ENCODE measurements at places on chromosomes 7 and 10.

DNA sequence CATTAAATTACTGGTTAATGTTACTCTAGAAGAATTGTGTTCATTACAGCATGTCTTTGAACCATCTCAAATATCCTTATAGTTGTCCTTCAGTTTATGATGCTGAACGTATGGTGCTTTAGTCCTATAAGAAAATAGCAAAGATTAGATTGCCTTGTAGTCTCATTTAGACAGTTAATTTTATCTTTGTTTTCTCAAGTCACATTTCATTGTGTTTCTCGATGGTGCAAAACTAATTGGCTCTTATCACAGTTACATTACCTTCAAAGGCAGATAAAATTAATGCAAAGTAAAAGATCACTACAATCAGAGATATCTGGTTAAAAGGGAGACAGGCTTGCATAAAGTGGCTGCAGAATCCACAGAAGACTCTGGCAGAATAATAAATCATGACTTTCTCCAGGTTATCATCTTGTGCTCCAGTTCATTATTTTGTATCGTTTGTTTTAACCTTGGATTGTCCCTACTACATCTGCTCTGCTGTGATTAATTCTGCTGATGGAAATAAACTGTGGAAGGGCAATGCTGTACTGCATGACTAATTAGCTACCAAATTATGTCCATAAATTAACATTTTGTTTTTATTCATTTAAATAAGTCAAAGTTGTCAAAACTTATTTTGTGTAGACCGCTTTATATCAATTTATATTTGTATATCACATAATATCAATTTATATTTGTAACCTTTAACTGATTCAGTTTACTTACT is 24.2 kb downstream of the PRPS1L1 start:
- DNase-seq, result no peak

GRCh38 chr7:156998988-156999957 is 11.2 kb downstream of the MNX1 start:
- DNase-seq, result no peak

GRCh38 chr10:124746992-124747391 is 2.8 kb upstream of the FAM53B start:
- no peak for DNase-seq

GRCh38 chr10:73576890-73577591 is 14.1 kb downstream of the USP54 start:
- DNase-seq, result no peak

- DNase-seq, result no peak
Observed at GRCh38 chr10:7561216-7561893, 105.4 kb downstream of the ITIH5 start.

DNA sequence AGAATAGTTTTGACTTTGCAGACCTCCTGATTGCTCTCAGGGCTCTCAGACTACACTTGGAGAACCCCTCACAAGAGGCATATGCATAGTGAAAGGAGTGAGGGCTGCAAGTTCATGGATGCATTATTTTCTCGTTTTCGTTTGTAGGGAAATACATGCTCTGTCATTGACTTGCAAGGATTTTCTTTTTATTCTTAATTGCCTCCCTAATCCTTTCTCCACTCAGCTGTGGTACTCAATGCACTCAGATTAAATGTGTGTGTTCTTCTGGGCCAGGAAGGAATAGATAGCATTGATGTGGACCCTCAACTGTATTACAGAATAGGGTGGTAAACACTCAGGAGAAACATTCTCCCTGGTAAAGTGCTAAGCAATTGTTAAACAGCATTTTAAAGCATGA is 188.7 kb downstream of the CACNB2 start:
- DNase-seq, result no peak

DNA sequence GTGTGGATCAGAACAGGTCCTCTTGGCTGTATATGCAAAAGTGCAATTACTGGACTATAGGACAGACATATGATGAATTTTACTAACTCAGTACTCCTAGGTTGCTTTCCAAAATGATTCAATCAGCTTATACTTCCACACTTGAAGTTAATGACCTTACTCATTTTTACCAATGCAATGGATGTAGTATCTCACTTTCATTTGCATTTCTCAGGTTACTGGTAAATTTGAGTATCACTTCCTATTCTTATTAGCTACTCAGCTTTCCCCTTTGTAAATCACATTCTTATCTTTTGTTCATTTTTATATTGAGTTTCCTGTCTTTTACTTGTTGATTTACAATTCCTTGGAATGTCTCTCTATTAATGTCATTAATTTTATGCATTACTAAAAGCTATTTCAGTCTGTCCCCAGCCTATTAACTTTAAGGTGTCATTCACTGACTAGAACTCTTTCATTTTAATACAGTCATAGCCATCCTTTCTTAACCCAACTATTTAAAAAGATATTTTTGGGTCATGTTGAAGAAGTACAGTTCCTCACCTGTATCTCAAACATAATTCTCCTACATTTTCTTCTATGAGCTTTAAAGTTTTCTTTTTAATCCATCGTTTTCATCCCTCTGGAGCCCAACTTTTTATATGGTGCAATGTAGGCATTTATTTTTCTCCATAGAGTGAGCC is 88.6 kb downstream of the VIM start:
- no peak for DNase-seq

- DNase-seq, result no peak
Observed at GRCh38 chr7:18222636-18223035, 195.0 kb upstream of the PRPS1L1 start.

GRCh38 chr10:123808906-123809305 is 82.7 kb downstream of the CPXM2 start:
- DNase-seq, result peak; percentile 82

- no peak for DNase-seq
Observed at GRCh38 chr10:108787932-108788331, 1135.4 kb downstream of the XPNPEP1 start.

DNA sequence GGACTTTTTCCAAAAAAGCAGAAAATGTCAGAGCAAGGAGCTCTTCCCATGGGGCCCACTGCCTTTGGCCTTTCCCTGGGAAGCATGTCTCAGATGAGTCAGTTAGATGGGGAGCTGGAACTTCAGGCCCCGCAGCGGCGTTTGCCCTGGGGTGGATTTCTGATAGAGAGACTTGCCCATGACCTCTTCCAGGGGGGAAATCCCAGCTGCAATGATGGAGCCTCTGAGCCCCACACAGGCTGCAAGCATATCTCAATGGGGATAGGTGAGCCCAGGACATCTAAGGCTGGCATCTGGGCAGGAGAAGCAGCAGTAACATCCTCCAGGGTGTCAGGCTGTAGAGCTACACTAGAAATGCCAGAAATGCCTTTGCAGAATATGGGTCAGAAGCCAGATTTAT is 269.2 kb upstream of the TCERG1L start:
- DNase-seq, result no peak

GRCh38 chr7:28230261-28230660 is 49.7 kb upstream of the JAZF1 start:
- no peak for DNase-seq

- DNase-seq, result peak; percentile 98
Observed at GRCh38 chr7:41955893-41956675, 253.2 kb upstream of the INHBA start.

GRCh38 chr10:54903745-54904144 is 102.7 kb upstream of the PCDH15 start:
- DNase-seq, result no peak

GRCh38 chr10:29643771-29644501 is 9.2 kb upstream of the SVIL start:
- DNase-seq, result no peak

- DNase-seq, result no peak
Observed at GRCh38 chr7:116340943-116341907, 130.9 kb downstream of the TES start.

GRCh38 chr7:134468054-134468453 is 9.2 kb upstream of the AKR1B1 start:
- no peak for DNase-seq

GRCh38 chr10:25226775-25227682 is 52.2 kb downstream of the GPR158 start:
- peak; percentile 29 for DNase-seq

DNA sequence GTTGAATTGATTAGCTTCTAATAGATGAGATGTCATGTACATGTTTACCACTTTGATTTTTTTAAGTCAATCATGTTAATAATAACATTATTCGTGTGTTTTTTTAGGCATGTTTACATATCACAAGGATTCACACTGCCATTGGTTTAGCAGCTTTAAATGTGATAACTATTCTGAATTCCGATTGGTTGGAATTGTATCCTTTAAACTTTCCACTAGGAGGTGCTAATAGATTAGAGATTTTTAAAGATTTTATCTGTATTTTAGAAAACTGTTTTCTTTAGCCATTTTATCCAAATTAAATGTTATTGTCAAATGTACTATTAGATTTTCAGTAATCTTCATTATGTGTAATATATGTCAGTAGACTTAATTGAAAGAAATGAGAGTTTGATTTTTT is 83.2 kb downstream of the HECTD2 start:
- DNase-seq, result peak; percentile 24

GRCh38 chr10:69317626-69318105 is 39.4 kb downstream of the HK1 start:
- DNase-seq, result no peak

DNA sequence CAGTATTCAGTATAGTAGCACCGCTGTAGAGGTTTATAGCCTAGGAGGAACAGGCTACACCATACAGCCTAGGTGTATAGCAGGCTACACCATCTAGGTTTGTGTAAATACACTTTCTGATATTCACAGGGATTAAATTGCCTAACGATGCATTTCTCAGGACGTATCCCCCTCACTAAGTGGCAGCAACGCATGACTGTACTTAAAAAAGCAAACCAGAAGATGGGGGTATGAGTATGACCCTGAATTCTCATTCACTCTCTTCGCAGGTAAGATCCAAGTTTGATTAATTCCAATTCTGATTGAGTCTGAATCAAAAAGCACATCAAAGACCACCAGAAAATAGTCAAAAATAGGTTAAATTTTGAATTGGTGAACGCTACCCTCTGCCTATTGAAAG is 972 bp downstream of the ORC5 start:
- no peak for DNase-seq

GRCh38 chr10:29734962-29735627 is 100.3 kb upstream of the SVIL start:
- no peak for DNase-seq

DNA sequence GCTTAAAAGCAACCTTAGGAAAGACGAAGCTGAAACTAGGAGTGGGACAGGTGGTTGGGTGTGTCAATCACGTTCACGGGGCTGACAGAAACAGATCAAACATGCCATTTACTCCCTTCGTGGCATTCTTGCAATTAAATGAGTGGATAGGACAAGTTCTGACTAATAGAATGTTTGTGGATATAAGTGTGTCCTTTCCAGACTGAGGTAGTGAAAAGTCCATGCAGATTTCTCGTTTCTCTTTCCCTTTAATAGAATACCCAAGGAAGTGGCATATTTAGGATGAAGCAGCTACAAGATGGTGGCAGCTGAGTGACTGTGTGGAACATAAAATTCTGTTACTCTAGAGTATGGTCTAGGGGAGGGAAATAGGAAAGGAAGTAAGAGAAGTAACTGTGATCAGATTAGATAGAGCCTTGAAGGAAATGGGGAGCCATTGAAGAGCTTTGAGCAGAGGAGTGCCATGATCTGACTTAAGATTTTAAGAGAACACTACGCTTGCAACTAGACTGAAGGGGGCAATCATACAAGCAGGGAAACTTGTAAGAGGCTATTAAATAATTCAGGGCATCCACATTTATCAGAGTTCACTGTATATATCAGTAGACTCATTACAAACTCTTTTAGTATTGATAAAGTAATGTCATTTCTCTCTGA is 46.3 kb upstream of the HYAL4 start:
- DNase-seq, result no peak

GRCh38 chr10:43308986-43309385 is 42.1 kb upstream of the RASGEF1A start:
- no peak for DNase-seq

GRCh38 chr7:69217516-69218350 is 380.5 kb upstream of the AUTS2 start:
- DNase-seq, result no peak

GRCh38 chr7:459584-460373 is 59.9 kb downstream of the PDGFA start:
- DNase-seq, result no peak

- no peak for DNase-seq
Observed at GRCh38 chr10:126170371-126170770, 217.9 kb downstream of the ADAM12 start.

- no peak for DNase-seq
Observed at GRCh38 chr10:127740596-127740995, 3.6 kb downstream of the FOXI2 start.

- no peak for DNase-seq
Observed at GRCh38 chr10:131961777-131962662, 19.7 kb downstream of the BNIP3 start.

GRCh38 chr7:1144269-1144771 is 15.7 kb downstream of the ZFAND2A start:
- DNase-seq, result no peak

- no peak for DNase-seq
Observed at GRCh38 chr10:90407131-90407530, 450.7 kb downstream of the HTR7 start.

DNA sequence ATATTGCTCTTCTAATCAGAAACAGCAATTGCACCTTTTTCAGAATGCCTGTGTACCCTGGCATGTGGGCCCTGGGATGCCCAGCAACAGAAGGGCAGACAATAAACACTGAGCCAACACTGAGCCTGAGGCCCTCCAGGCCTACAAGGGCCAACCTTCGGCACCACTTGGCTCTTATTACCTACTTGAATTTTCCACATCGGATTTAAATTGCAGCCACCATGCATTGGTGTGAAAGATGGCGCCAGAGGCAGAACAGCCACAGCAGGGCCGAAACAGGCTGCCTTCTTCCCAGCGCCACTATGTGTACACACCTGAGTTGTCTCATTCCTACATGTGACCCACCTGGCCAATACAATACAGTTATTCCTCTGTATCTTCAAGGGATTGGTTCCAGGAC is 51.4 kb upstream of the EZH2 start:
- no peak for DNase-seq

- DNase-seq, result no peak
Observed at GRCh38 chr7:24660546-24660945, 87.3 kb downstream of the PALS2 start.

- DNase-seq, result no peak
Observed at GRCh38 chr7:142553216-142553615, 196.1 kb upstream of the PRSS1 start.

- peak; percentile 39 for DNase-seq
Observed at GRCh38 chr10:34102237-34102673, 712.8 kb downstream of the PARD3 start.

- DNase-seq, result no peak
Observed at GRCh38 chr10:96889415-96890171, 57.5 kb downstream of the LCOR start.

- no peak for DNase-seq
Observed at GRCh38 chr7:80940539-80941207, 21.8 kb upstream of the SEMA3C start.

DNA sequence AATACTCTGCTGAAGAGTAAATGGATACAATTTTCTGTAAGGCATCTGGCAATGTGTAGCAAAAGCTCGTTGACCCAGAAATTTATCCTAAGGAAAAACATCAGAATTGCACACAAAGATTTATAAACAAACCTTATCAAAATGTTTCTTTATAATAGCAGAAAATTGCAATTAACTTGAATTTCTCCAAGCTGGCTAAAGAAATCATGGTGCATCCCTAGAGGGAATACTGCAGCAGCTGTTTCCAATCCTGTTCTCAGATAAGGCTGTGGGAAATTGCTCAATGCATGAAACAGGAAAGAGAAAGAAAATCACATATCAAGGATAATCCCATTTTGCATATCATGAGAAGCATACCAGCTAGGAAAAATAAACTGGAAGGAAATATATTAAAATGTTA is 18.7 kb downstream of the TACR2 start:
- peak; percentile 24 for DNase-seq

- DNase-seq, result no peak
Observed at GRCh38 chr10:81108516-81109199, 571.0 kb downstream of the SH2D4B start.

Data from AG09309 (cell line).